ENCODE measurements at places on chromosomes 5 and 9. TPM values are rescaled to one million over a fixed set of nuclear protein-coding genes. Genes with fewer than 3 reads are reported as not detected.

DNA sequence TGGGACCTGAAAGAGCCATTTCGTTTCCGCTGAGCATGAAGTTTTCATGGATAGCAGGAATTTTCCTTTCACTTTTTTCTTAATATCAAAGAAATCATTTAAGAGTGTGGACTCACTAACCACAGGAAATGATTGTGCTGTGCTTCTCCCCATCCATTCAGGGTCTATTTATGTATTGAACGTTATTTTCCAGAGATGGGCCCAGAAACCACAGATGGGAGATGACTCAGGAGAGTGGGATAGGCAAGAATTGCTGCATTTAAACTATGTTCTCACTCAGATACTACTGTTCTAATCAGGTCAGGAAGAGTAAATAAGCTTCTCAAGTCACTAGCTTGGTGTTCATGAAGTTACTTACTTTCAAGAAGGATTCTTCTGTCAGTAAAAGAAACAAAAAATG, 763.8 kb downstream of the DTWD2 start:
- no peak for DNase-seq

GRCh38 chr9:97438257-97438656, 26.4 kb downstream of the TDRD7 start:
- no peak for DNase-seq

- no peak for DNase-seq
Observed at GRCh38 chr9:126217797-126218196, 108.8 kb upstream of the MVB12B start.

DNA sequence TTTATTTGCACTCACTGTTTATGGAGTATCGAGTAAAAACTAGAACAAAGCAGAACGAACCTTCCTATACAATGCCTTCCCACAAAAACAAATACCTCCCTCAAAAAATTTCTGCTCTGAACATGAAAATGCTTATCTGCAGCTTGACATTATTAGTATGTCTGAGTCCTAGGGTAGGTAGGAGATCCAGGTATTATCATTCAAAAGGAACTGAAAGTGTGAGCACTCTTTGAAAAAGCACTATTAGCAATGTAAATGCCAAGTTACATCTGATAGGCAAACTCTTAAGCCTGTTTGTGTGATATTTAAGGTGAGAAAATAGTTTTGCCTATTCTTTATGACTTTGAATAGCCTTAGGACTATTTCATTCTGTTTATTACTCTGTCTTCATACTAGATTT, 47.6 kb downstream of the ZSWIM6 start:
- DNase-seq = no peak

WDR38 gene
- total RNA-seq = not detected

- no peak for DNase-seq
Observed at GRCh38 chr5:180736536-180736935, 3.3 kb downstream of the OR2Y1 start.

PIGO gene
- total RNA-seq = 22.3 TPM

DNA sequence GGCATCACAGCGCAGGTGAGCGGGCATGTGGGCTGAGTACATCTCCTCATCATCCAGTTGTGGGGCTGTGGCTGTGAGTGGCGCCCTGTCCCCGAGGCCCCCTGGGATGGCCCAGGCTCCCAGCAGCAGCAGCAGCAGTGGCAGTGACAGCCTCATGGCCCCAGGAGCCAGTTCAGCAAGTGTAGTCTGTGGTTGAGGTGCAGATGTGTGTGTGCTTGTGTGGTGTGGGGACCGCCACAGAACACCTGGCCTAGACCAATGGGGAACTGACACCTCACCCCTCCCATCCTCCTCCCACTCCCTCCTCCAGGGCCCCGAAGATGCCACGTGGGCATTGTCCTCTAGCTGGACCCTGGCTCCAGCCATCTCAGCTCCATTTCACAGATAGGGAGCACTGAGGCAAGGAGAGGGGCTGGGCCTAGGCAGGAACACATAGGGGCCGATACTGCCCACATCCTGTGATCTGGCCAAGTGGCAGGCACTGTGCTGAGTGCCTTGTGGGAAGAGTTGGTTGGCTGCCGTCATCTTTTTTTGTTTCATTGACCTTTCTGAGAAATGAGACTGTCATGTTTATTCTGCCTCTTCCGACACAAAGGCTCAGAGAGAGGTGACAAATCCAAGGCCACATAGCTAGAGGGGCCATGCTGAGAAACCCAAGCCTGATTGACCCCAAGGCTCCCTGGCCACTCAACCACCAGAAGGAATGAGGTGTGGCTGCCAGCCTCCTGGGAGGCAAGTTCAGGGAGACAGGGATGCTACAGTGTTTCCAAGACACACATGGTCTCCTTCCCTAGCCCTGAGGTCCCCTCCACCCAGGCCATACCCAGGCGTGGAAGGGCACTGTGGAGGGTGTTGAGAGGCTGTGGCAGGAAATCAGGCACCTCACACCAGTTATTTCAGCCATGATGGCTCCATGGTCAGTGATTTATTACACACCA, at the start of gene MZB1:
MZB1 (minus strand) TSS at position 213 of the 938 bp plus-strand sequence; CDS start at position 156, 57 bp downstream.
- DNase-seq = peak; percentile 62

DNA sequence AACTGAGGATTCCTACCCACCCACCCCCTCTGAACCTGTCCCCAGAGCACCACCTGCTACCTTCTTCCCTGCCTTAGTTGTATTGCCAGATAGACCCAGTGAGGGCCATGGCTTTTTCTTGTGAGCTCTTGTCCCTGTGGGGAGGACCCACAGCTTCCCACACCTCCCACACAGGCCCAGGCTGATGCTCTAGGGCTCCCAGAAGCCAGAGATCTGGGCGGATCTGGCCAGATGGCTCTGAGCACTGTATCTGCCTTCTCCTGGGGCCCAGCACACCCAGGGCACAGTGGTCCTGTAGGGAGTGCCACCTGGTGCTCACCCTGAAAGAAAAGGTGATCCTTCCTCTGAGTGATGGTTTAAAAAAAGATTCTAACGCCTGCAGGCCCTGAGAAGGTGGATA, 131.7 kb downstream of the DAB2IP start:
- DNase-seq = no peak

GRCh38 chr5:68430279-68430678, 214.7 kb downstream of the PIK3R1 start:
- DNase-seq = no peak

DNA sequence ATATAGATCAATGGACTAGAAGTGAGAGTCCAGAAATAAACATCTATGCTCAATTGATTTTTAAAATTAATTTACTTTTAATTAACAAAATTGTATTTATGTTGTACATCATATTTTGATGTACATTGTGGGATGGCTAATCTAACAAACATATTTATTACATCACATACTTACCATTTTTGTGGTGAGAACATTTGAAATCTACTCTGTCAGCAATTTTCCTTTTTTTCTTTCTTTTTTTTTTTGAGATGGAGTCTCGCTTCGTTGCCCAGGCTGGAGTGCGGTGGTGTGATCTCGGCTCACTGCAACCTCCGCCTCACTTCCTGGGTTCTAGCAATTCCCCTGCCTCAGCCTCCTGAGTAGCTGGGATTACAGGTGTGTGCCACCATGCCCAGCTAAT, 32.4 kb upstream of the SHB start:
- no peak for DNase-seq

DNA sequence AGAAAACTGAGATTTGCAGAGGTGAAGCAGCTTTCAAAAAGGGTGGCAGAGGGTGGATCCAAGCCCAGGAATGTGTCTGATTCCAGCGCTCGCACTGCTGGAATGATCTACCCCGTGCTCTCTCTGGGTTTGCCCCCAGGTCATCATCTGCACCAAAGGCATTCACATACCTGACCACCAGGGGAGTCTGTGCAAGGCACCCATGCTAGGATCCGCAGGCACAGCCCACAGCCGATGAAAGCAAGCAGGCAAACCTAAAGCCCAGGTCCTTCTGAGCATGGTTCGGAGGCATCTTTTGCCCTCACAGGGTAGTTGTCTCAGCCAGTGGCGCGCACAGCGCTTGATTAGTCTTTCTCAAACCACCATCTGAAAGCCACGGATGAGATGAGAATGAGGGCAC, 56.6 kb downstream of the TEK start:
- DNase-seq = no peak

SLC36A2 gene
- not detected for total RNA-seq

DRD1 gene
- not detected for total RNA-seq

- DNase-seq = no peak
Observed at GRCh38 chr9:121676926-121677325, 25.5 kb downstream of the DAB2IP start.

DNA sequence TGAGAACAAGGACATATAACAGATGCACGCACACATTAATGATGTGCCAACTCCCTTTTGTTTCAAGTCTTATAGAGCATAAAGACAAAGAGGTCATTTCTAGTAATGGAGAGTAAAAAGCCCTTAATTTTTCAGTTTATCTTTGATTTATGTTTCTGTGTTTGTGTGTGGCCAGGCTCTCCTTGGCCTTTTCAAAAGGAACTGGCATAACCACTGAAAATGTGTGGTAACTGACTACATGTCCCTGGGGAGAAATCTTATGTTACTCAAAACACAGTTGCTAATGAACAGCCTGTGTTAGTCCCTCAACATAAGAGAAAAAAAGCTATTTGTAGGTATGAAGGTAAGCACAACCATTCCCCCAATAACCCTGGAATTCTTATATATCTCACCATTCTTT, 47.6 kb upstream of the SHOC1 start:
- no peak for DNase-seq

- DNase-seq = peak; percentile 27
Observed at GRCh38 chr9:125994066-125994943, 247.1 kb downstream of the PBX3 start.

DNA sequence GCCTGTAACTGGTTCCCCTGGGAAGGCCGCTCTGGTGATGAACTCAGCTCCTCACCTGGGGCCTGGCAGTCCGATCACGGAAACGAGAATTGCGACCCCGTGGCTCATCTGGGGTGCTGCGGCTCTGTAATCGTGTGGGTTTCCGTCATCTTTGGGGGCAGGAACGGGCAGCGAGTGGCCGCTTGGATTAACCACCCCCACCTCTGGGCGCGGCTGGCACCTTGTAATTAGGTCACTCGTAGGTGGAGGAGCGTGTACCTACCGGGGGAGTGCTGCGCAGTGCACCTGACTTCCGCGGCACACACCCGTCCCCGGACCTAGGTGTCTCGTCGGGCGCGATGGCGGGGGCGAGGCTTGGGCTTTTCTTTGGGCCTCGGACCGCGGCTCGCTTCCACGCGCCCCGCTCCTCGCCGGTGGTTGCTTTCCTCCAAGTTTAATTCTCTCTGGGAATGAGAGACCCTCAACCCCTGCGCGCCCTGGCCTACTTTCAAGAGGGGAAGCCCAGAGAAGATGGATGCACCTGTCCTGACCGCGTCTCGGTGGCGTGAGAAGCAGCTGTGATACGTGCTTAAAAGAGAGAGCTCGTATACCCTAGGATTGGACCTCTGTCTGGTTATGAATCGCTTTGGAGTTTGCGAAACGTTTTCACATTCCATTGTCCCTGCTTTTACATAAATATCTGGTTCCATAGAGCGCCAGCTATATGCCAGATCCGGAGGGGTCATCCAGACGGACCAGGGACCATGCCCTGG, 744 bp upstream of the PPP2CA start:
- peak; percentile 92 for DNase-seq

KCNMB1 gene
- 59.1 TPM for total RNA-seq

DNA sequence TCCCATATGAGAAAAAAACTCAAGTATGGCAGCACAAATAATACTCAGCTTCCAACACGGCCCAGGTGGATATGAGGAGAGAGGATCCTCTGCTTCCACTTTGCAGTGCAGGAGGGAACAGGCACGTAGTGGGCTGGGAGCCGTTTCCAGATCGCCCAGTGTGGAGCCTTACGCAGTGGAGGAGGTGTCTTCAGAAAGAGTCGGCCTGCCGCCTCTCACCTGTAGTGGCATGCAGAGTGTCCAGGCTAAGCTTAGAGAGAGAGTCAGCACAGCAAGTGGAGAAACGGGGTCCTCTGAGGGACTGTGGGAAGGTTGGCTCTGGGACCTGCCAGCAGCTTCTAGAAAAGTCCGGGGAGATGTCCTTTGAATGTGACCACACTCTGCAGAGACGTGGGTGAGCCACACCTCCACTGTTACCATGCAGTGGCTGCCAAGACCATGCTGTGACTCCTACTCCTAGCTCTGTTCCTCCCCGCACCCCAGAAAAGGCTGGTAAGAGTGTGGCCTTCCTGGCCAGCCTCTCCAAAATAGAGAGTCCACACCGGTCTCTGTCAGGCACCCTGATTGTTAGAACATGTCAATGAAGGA, 3.5 kb upstream of the SEMA4D start:
- no peak for DNase-seq

FOXD4L4 gene
- total RNA-seq = 0.25 TPM

DNA sequence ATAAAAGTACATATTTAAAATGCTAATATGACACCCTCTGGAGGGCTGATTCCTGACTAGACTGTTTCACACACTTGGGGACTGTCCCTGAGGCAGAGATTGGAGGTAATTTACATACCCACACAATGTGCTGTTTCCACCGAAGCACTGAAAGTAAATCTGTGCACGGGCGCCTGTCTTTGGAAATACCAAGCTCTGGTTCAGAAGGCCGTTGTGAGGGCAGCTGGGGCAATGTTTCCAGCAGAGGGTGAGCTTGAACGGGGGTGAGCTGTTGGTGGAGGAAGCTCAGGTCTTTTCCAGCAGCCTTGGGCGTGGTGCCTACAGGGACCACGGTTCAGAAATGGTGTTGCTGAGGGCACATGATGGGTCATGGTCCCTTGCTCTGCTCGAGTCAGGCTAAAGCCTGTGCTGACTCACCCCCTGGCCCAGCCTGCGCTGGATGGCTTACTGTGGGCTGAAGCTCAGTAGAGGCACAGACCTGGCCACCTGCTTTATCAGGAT, 25.8 kb upstream of the HMCN2 start:
- no peak for DNase-seq

SLC36A3 gene
- total RNA-seq = not detected

DNA sequence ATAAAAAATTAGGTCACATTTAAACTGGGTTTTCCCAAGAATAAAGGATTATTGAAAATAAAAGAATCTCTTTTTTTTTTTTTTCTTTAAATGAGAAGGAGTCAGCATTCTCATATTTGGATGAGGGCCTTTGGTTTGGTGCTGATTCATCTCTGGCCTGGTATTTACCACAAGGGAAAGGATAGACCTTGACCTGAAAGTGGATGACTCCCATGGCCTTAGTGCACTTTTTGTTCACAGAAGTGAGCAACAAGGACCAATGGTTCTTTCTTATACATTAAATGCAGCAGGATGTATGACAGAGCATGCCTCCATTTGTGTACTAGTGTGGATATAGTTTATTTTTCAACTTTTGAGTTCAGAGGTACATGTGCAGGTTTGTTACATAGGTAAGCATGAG, 6.9 kb downstream of the YTHDC2 start:
- no peak for DNase-seq

CDKN2B gene
- 64.8 TPM for total RNA-seq

GRCh38 chr5:6849316-6850105, 136.3 kb downstream of the TENT4A start:
- DNase-seq = no peak

GRCh38 chr9:70420441-70421271, 6.2 kb upstream of the KLF9 start:
- peak; percentile 93 for DNase-seq

CMYA5 gene
- total RNA-seq = 3.3 TPM

- no peak for DNase-seq
Observed at GRCh38 chr5:53782620-53783019, 222.2 kb downstream of the NDUFS4 start.

STC2 gene
- total RNA-seq = 3.4 TPM

MED7 gene
- 11.8 TPM for total RNA-seq

SOX30 gene
- total RNA-seq = 0.29 TPM

Data from mucosa of descending colon (tissue), 3 donors.